Right lobe of liver (tissue), 6 donors: ENCODE measurements at places on chromosomes 3 and 15. TPM values are rescaled to one million over a fixed set of nuclear protein-coding genes. Genes with fewer than 3 reads are reported as not detected.

BLM gene
- 2.1 TPM for total RNA-seq

- no peak overlapping the region for H3K27ac ChIP-seq
- H3K36me3 ChIP-seq: no peaks in the 10 kb centered on the region
- no peak for DNase-seq
- no peaks in the 10 kb centered on the region for H3K27me3 ChIP-seq
- H3K4me3 ChIP-seq: no peak overlapping the region
Measured at GRCh38 chr15:83567318-83567717, 86.6 kb upstream of the ADAMTSL3 start.

DNA sequence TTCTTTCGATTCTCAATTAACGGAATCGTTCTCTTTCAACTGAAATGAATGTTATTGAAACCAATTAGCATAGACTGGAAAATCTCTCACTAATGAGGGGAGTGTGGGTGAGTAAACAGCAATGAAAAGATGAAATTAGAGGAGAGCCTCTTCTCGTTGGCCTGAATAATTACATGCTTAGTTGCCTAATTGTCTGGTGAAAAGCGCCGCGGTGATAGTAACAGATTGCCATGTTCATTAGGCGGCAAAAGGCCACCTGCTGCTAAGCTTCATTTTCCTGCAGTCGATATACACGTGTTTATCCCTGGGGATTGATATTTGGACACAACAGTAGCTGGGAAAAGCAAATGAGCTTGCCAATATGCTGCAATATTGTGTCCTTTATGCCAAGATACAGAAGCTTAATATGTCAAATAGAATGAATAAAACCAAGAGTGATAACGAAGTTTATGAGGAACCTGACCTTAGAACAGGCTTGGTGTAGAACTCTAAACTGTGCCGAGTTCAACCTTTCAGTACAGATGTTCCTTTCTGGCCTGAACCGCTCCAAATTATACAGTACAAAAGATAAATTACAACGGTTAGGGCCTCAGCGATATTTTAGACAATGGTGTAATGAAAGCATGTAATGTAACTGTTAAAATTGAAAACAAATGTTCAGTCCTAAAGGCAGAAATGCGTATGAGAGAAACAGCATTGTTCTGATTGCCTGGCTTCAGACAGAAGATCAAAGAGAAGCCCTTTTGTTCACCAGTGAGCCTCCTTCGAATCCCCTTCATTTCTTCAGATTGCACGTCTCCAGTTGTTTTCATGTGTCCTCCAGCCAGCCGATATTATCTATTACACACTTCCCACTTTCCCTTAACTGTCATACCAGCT, 185.2 kb downstream of the SHOX2 start:
- H3K27ac ChIP-seq: no peak overlapping the region
- no peaks in the 10 kb centered on the region for H3K36me3 ChIP-seq
- no peaks in the 10 kb centered on the region for H3K27me3 ChIP-seq
- no peak overlapping the region for H3K4me3 ChIP-seq
- no peak for DNase-seq

DNA sequence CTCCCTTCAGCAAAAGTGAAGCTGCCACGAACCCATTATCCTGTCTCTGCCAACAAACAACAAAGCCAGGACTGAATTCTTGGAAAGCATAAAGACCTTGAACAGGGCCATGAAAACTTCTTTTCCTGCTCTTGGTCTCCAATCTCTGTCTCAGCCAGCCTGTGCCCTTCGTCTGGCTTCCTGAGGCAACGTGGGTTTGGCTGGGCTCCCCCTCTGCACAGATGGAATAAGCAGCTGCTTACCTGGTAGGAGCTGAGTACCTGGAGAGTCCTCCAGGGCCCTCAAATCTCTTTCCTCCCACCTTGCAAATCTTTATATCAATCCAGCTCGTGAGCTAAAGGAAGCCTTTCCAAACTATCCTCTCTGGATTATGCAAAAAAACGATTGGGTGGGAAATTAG, 97.6 kb upstream of the PSMD6 start:
- H3K4me3 ChIP-seq: no peak overlapping the region
- no peak overlapping the region for H3K27ac ChIP-seq
- no peaks in the 10 kb centered on the region for H3K27me3 ChIP-seq
- no peaks in the 10 kb centered on the region for H3K4me1 ChIP-seq
- no peak for DNase-seq
- H3K36me3 ChIP-seq: no peaks in the 10 kb centered on the region

- no peak for DNase-seq
- no peaks in the 10 kb centered on the region for H3K27me3 ChIP-seq
- H3K4me3 ChIP-seq: no peak overlapping the region
- no peaks in the 10 kb centered on the region for H3K4me1 ChIP-seq
- H3K27ac ChIP-seq: no peak overlapping the region
Measured at GRCh38 chr15:25415707-25416106, 23.1 kb downstream of the UBE3A start.

DNA sequence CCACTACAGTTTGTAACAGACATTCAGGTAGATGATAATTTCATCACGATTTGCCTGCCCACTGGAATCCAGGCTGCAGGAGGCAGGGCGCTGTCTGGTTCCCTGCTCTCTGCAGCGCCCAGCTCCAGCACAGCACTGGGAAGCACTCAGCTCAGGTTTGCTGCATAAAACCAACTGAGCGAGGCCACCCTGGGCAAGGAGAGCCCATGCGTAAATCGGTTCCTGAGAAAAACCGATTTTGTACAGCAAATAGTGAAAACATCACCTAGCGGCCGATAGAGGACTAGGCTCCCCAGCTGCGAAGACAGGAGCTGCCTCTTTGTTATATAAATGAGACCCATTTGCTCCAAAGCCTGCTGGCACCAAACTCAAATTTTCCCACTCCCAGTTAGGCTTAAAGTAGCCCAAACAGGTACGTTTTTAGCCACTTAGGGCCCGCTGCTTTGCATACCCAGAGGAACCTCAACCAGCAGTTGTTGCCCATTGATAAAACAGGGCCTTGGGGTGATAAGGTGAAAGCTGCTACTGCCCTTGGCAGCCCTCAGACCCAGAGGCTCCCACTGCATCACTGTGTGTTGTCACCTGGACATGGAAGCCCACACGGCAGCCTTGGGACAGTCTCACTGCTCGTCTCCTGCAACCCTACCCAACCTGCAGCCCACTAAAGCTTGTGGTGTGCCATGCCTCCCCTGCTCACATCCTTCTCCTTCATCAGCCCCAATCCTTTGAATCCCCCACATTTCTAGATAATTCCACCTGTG, 47.5 kb downstream of the ALDH1L1 start:
- no peak overlapping the region for H3K27ac ChIP-seq
- no peaks in the 10 kb centered on the region for H3K4me1 ChIP-seq
- peak; percentile 40 for DNase-seq
- H3K27me3 ChIP-seq: no peaks in the 10 kb centered on the region

DNA sequence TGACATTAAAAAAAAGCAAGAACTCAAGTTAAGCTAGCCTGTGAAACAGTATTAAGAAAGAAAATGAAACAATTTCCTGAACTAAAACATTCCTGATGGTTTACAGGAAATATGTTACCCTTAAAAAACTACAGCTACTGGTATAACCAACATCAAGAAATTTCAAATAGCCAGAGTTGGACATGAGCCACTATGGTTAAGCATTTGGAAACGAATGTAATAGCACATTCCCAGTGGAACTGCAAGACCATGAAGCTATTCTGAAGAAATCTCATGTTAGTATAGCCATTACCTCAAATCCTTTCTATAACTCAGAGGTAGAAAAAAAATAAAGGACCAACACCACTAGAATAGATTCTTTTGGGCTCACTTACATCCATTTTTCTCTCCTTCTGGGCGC, 30.2 kb downstream of the CPNE4 start:
- H3K4me1 ChIP-seq: no peaks in the 10 kb centered on the region
- H3K36me3 ChIP-seq: no peaks in the 10 kb centered on the region
- no peak overlapping the region for H3K27ac ChIP-seq
- no peak for DNase-seq
- no peak overlapping the region for H3K4me3 ChIP-seq

GRCh38 chr15:31456354-31457060, 129.9 kb downstream of the KLF13 start:
- DNase-seq: peak; percentile 33
- H3K4me3 ChIP-seq: no peak overlapping the region
- no peaks in the 10 kb centered on the region for H3K27me3 ChIP-seq
- no peaks in the 10 kb centered on the region for H3K4me1 ChIP-seq

ECE2 gene
- not detected for total RNA-seq

DNA sequence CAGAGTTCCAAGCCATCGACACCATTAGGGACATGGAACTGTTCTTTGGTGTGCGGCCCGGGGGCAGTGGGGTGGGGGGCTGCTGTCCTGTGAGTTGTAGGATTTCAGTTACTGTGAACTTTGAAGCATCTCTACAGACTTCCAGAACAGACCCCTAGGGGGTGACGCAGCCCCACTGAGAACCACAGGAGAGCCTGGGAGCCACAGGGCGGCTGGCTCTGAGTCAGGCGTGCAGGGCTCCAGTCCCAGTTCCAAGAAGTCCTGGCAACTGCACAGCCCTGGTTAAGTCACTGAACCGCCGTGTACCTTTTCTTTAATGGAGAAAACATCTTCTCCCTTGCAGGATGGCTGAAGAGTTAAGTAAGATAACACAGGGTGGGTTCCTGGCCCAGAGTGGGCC, 23.5 kb upstream of the LRTM1 start:
- no peaks in the 10 kb centered on the region for H3K36me3 ChIP-seq
- H3K27me3 ChIP-seq: no peaks in the 10 kb centered on the region
- H3K27ac ChIP-seq: no peak overlapping the region
- no peaks in the 10 kb centered on the region for H3K4me1 ChIP-seq
- H3K4me3 ChIP-seq: no peak overlapping the region
- DNase-seq: no peak

DNA sequence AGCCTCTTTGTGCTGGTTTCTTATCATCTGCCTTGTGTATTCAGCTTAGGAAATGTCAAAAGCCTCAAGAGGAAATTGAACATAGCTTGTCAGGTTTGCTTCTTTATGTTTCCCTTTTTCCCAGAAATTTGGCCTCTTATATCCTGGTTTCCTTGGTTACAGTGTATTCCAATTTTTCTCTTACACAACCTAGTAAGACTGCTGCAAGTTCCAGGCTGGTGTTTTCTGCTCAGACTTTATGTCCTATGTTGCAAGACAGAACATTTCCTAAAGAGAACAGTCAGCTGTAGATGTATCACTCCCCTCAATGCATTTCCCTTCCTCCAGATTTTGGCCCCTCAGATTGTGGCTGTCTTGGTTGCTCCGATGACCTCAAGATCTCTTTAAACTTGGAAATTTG, 102.5 kb downstream of the SH3GL3 start:
- H3K27me3 ChIP-seq: no peaks in the 10 kb centered on the region
- DNase-seq: no peak
- H3K4me1 ChIP-seq: no peaks in the 10 kb centered on the region

DNA sequence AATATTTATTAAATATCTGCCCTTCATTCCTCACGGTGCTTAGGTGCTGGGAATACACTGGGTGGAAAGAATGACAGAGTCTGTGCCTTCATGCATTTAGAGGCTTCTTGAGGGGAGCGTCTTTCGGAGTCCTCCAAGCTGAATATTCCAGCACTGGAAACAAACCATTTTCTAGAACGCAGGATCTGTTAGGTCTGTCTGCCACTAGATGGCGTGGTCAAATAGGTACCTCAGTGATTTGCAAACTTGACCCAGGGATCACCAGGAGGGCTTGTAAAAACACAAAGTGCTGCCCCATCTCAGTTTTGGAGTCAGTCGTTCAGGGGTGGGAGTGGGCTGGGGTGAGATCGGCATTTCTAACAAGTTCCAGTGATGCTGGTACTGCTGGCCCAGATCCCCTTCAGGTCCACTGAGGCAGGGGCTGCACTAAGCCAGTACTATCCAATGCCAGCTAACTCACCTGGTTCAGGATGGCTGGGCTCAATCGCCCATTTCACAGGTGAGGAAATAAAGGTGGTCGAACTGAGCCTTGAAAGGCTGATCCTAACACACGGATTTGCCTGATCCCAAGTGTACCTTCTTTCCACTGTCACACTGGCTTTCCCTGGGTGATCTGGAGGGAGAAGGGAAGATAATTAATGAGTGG, 14.8 kb downstream of the ARNT2 start:
- H3K36me3 ChIP-seq: no peaks in the 10 kb centered on the region
- no peak overlapping the region for H3K27ac ChIP-seq
- H3K27me3 ChIP-seq: no peaks in the 10 kb centered on the region
- H3K4me1 ChIP-seq: no peaks in the 10 kb centered on the region

ASB7 gene
- 7.6 TPM for total RNA-seq

DNA sequence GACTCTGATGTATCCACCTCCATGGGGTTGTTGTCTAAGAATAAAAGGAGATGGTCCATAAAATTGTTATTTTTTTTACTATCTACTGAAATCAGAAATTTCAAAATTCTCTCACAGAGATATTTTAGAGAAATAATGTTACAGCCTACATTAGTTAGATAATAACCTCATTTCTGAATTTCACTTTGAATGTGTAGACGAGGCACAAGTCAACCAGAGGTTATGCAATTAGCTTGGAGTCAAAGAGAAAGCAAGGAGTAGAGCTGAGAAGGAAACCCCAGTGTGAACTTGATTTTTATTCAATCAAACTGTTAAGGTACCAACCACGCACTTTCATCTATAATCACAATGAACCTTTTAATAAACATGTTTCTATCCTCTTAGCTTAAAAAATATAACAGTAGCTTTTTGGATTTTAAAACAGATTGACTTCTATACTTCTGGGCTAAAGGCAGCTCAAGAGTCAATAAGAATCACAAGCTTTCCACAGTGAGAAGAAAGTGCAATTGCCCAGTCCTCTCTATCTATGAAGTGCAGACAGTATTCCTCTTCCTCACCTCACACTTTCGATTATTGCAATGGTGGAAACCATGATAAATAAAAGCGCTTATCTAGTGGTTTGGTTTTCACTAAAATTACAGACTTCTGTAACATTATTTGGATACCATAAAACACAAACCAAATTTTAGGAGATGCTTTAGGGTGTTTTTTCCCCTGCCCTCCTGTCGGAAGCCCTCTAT, 403.2 kb downstream of the ZBTB20 start:
- no peak overlapping the region for H3K27ac ChIP-seq
- no peaks in the 10 kb centered on the region for H3K27me3 ChIP-seq
- no peak overlapping the region for H3K4me3 ChIP-seq
- DNase-seq: no peak
- H3K36me3 ChIP-seq: no peaks in the 10 kb centered on the region

NTRK3 gene
- total RNA-seq: 0.59 TPM

RAD51 gene
- total RNA-seq: not detected

MST1 gene
- 685 TPM for total RNA-seq
